Small intestine (tissue), 16 donors: ENCODE measurements at places on chromosomes 6 and 20. TPM values are rescaled to one million over a fixed set of nuclear protein-coding genes. Genes with fewer than 3 reads are reported as not detected.

DNA sequence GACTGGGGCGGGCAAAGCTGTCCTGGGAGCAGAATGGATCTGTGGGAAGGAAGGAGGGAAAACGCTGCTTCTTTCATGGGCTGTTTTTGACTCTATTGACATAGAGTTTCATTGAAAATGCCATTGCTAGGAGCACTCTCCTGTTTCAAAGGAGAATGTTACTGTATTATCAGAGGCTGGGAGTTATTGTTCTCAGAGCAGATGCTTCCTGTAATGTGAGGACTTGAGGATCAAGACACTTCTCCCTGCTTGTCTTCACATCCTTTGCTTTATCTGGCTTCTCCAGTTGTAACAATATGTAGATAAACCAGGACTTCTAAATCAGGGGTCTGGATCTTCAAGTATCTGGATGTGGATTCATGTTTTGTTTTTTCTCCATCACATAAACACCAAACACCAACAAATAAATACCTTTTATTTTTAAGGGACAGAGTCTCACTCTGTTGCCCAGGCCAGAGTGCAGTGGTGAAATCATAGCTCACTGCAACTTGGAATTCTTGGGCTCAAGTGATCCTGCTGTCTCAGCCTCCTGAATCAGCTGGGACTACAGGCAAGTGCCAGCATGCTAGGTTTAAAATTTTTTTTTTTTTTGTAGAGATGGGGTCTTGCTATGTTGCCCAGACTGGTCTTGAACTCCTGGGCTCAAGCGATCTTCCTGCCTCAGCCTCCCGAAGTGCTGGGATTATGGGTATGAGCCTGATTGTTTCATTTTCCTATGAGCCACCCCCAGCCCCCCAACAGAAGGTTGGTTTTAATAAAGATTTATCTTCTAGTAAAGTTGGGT, 3.9 kb downstream of the CD109 start:
- no peak overlapping the region for H3K4me3 ChIP-seq
- H3K27ac ChIP-seq: no peak overlapping the region
- no peaks in the 10 kb centered on the region for H3K36me3 ChIP-seq
- DNase-seq: no peak

Gene RNF144B
- 3.6 TPM for polyA plus RNA-seq

DNA sequence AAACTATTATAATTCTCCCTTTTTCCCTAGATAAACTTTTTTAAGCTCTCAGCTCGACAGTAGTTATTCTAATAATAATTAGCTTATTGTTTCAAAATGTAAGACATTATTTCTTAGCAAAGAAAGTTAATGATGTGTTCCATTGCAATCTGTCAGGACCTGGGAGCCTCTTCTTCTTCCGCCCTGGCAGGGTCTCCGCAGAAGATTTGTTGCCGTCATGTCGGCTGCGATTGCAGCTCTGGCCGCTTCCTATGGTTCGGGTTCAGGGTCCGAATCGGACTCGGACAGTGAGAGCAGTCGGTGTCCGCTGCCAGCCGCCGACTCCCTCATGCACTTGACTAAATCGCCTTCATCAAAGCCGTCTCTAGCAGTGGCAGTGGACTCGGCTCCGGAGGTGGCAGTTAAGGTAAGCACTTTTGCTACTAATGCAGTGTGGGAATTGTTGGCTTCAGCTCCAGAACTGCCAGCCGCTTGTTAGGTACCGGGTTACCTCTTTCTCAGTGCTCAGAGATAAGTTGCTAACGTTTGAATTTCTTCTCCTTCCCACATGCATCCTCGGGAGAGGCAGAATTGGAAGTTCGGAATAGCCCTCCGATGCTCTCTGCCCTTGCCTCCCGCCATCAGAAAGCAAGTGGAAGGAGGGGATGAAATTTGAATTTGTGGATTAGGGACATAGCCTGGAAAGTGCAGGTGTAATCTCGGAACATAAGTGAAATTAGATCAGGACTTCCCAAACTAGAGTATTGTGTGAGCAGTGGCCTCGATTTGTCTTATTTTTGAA, at the start of gene CDC40:
TSS of gene CDC40 (plus strand) at position 200 of the 781 bp plus-strand sequence. CDS start at position 218, 18 bp downstream.
- no peak within 1 kb of the TSS for H3K27ac ChIP-seq
- no peaks in the 10 kb centered on the region for H3K4me1 ChIP-seq
- H3K36me3 ChIP-seq: no peaks in the 10 kb centered on the region
- H3K27me3 ChIP-seq: no peaks in the 10 kb centered on the region
- peak within 1 kb of the TSS; percentile 76 for H3K4me3 ChIP-seq

DNA sequence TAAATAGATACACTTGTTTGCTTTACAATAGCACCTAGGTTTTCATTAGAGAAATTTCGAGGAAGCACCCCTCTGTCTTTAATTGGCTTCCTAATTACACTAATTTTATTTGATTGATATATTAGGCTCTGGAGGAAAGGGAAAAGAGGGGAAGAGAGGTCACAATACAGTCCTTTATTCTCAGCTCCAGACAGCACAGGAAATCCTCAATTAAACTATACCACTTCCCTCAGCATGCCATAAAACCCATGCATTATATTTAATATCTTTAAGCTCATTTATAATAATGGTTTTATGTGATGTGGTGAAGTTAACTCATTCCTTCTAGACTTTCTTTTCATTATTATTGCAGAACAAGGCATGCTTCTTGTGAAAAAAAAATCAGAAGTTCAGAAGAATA, 17.7 kb upstream of the PDE7B start:
- no peak overlapping the region for H3K27ac ChIP-seq
- no peaks in the 10 kb centered on the region for H3K27me3 ChIP-seq
- H3K4me1 ChIP-seq: no peaks in the 10 kb centered on the region
- H3K4me3 ChIP-seq: no peak overlapping the region
- no peak for DNase-seq

Gene NOX3
- polyA plus RNA-seq: not detected

GRCh38 chr6:44349904-44350649, 7.6 kb downstream of the SPATS1 start:
- H3K4me3 ChIP-seq: no peak overlapping the region
- no peaks in the 10 kb centered on the region for H3K4me1 ChIP-seq
- no peak overlapping the region for H3K27ac ChIP-seq
- H3K36me3 ChIP-seq: no peaks in the 10 kb centered on the region
- H3K27me3 ChIP-seq: no peaks in the 10 kb centered on the region

Gene WFDC12
- 0.07 TPM for polyA plus RNA-seq

- peaks cover 12% of the 10 kb centered on the region for H3K27me3 ChIP-seq
- no peaks in the 10 kb centered on the region for H3K4me1 ChIP-seq
- DNase-seq: no peak
- no peak overlapping the region for H3K27ac ChIP-seq
Observed at GRCh38 chr20:48841875-48842529, 14.2 kb upstream of the PREX1 start.

DNA sequence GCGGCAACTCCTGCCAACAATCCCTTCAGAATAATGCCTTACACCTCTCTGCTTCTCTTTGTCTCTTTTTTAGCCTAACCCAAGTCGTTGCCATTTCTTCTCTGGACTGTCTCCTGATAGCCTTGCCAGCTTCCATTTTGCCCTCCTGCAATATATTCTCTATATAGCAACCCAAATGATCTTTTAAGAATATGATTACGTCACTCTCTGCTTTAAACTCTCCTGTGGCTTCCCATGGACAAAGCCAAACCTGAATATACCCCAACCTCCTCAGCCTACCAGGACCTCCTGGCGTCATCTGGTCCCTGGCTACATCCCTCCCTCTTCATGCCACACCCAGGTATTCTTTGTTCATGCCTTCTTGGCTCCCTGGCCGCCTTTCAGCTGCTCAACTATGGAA, 126.5 kb upstream of the KCNK16 start:
- no peak for DNase-seq
- H3K36me3 ChIP-seq: no peaks in the 10 kb centered on the region
- H3K27me3 ChIP-seq: no peaks in the 10 kb centered on the region
- H3K4me3 ChIP-seq: no peak overlapping the region

DNA sequence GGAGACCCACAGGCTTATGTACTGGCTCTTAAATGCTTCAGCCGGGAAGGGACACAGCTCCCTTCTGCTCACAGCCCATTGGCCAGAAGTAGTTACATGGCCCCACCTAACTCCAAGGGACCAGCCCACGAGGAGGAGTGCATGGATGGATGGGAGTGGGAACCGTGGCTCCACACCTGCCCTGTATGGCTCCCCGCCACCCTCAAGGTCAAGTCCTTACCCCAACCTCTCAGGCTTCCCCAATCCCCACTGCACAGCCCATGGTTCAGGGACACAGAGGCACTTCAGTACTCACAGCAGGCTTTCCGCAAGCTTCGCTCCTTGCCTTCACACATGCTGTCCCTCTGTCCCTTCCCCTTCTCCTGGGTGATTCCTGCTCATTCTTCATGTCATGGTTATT, 137.9 kb upstream of the KCNG1 start:
- no peak overlapping the region for H3K27ac ChIP-seq
- peaks cover 6% of the 10 kb centered on the region for H3K27me3 ChIP-seq
- peaks cover 7% of the 10 kb centered on the region for H3K4me1 ChIP-seq
- DNase-seq: no peak

Gene FLRT3
- 62.5 TPM for polyA plus RNA-seq

GRCh38 chr20:18632196-18632789, 44.4 kb downstream of the DTD1 start:
- no peaks in the 10 kb centered on the region for H3K27me3 ChIP-seq
- H3K27ac ChIP-seq: no peak overlapping the region
- H3K4me1 ChIP-seq: no peaks in the 10 kb centered on the region
- no peak overlapping the region for H3K4me3 ChIP-seq

Gene SCRT2
- polyA plus RNA-seq: not detected

Gene CDSN
- 0.07 TPM for polyA plus RNA-seq

DNA sequence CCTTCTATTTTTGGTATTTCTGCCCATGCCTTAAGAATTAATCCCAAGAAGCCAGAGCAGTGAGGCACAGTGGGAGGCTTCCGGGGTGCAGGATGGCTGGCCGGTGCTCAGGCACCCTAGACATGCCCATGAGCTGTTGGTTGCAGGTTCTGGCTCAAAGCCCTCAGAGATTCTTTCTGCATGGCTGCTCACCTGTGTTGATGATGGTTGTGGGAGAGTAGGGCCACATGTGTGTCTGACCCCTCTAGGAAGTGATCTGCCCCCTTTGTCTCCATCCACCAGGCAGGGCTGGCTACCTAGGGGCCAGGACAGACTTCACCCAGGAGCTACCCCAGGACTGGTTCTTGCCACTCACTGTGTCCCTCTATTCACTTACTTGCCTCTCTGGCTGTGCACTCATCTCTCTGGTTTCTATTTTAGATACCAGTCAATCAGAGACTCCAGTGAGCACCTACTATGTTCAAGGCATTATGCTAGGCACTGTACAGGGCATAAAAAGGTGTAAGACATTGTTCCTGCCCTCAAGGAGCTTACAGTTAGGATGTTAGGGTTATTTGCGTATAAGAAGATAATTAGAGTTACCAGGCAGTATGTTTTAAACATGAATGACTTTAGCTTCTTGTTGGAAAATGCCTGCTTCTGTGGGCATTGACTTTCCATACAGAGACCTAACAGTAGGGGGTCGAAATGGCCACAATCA, 16.8 kb downstream of the CD83 start:
- peaks cover 37% of the 10 kb centered on the region for H3K4me1 ChIP-seq
- no peak overlapping the region for H3K27ac ChIP-seq
- H3K4me3 ChIP-seq: no peak overlapping the region
- peaks cover 3% of the 10 kb centered on the region for H3K36me3 ChIP-seq
- H3K27me3 ChIP-seq: no peaks in the 10 kb centered on the region

Gene TRIM15
- polyA plus RNA-seq: 122 TPM

DNA sequence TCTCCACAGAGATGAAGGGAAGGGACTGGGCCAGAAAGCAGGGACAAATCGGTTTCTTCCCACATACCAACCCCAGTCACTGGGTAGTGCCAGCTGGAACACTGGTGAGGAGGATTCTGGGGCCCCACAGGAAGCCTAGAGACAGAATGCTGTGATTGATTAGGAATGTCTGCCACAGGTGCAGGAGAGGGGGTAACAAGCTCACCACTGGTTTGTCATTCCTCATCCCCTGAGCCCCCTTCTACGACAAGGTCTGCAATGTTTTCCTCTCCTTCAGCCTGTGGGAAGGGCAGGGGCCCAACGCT, 89.8 kb downstream of the PREX1 start:
- H3K4me1 ChIP-seq: peaks cover 6% of the 10 kb centered on the region
- no peak overlapping the region for H3K27ac ChIP-seq
- no peak overlapping the region for H3K4me3 ChIP-seq

GRCh38 chr6:129665555-129665954, 44.4 kb downstream of the ARHGAP18 start:
- no peak overlapping the region for H3K4me3 ChIP-seq
- H3K27ac ChIP-seq: no peak overlapping the region
- H3K4me1 ChIP-seq: peaks cover 21% of the 10 kb centered on the region
- H3K36me3 ChIP-seq: peaks cover 6% of the 10 kb centered on the region

DNA sequence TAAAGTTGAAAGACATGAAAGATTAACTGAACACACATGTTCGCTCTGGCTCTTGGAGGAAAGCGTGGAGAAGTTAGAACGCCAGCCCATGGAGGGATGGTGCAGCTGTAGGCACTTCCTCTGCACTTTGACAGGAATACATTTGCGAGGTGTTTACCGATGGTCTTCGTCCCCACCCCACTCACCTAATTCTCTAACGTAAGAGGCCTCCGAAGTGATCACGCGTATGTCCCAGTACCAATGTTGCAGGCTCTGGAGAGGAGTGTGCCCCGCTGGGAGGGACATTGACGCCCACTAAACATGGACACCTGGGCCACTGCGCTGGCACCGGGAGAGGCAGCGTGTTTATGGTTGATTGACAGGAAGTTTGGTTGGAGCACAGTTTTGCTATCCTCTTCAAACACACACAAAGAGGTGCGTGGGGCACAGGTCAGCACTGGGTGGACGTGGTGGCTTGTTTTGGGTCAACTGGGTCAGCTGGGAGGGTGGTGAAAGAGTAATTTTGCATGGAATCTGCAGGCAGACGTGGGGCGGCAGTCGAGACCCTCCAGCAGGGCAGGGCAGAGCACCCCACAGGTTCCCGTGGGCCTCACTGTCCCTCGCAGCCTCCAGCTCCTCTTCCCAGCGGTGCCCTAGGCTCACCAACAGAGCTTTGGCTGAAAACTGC, 110.1 kb downstream of the DLL1 start:
- H3K4me3 ChIP-seq: no peak overlapping the region
- no peaks in the 10 kb centered on the region for H3K4me1 ChIP-seq
- H3K36me3 ChIP-seq: no peaks in the 10 kb centered on the region
- no peak overlapping the region for H3K27ac ChIP-seq

Gene CFAP206
- polyA plus RNA-seq: not detected

- H3K36me3 ChIP-seq: no peaks in the 10 kb centered on the region
- no peaks in the 10 kb centered on the region for H3K27me3 ChIP-seq
- no peak for DNase-seq
- H3K4me3 ChIP-seq: no peak overlapping the region
- no peaks in the 10 kb centered on the region for H3K4me1 ChIP-seq
Observed at GRCh38 chr20:54985091-54985490, 509.7 kb downstream of the DOK5 start.

GRCh38 chr20:7459083-7459482, 481.2 kb downstream of the HAO1 start:
- no peaks in the 10 kb centered on the region for H3K27me3 ChIP-seq
- H3K36me3 ChIP-seq: no peaks in the 10 kb centered on the region
- DNase-seq: no peak
- no peaks in the 10 kb centered on the region for H3K4me1 ChIP-seq
- H3K4me3 ChIP-seq: no peak overlapping the region

Gene ALDH8A1
- 0.27 TPM for polyA plus RNA-seq

Gene PRSS35
- not detected for polyA plus RNA-seq

Gene METTL24
- not detected for polyA plus RNA-seq
